ENCODE measurements at places on chromosomes 4 and X.
A peak's percentile ranks its signal among the peaks of the same experiment; 100 is the strongest.

- DNase-seq, result no peak
These were observed 34.5 kb downstream of the PALLD start for GRCh38 chr4:168531305-168531704.

GRCh38 chr4:57329279-57329678, 219.1 kb upstream of the IGFBP7 start:
- no peak for DNase-seq

- DNase-seq, result no peak
These were observed 38.3 kb upstream of the CBLL2 start for GRCh38 chrX:22234380-22234779.

GRCh38 chrX:19535476-19535875, 20.2 kb upstream of the MAP3K15 start:
- no peak for DNase-seq

DNA sequence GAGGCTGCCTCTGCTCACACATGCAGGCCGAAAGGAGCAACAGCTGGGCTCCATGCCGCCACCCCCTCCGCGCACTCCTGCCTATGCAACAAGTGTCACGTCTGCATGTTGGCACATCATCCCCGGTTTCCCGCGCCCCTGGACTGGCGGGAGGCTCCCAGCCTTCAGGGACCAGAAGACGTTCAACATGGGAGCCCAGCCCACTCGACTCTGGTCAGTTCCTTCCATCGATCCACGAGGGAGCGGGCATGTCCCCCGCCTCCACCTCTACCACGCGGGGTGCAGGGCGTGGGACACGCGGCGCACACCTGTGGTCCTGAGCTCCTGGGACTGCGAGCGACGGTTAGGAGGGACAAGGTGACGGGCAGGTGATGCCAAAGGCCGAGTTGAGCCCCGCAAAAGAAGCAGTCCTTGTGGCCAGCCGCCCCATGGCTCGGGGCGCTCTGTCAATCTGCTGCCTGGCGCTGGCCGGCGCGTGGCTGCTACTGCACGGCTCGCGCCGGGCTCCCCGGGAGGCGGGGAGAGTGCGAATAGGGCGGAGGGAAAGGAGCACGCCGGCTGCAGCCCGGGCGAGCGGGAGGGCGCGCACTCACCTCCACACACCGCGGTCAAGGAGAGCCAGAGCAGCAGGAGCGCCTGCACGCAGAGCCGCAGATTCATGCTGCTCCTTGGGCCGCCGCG, 645 bp downstream of the APLN start:
- DNase-seq, result no peak

- DNase-seq, result no peak
These were observed 41.6 kb upstream of the XIAP start for GRCh38 chrX:123818243-123818642.

GRCh38 chrX:97039363-97040029, 155.8 kb downstream of the RPA4 start:
- DNase-seq, result peak; percentile 6

DNA sequence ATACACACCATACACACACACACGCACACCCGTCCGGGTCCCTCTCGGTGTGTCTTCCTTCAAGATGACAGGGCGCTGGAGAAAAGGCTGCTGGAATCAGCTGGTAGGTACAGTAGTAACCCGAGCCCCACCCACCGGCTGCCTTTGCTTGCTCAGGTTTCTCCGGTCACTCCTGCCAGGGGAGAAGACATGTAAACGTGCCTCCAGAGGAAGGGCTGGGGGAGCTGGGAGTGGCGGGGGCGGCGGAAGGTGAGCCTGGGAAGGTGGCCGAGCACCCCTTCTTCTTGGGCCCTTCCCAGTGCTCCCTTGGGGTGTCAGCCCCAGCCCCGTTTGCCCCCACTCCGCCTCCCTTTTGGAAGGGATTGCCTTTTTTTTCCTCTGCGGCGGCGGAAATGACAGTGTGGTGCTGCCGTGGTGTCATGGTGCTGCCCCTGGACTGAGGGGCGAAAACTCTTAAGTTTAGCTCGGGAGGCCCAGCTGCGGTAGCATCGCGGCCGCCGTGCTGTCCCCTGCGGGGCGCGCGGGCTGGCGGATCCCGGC, at the start of gene MID2:
Gene MID2 (plus strand): TSS at position 169 of the 540 bp plus-strand sequence. CDS start 561 bp downstream, outside the sequence.
- peak; percentile 29 for DNase-seq

DNA sequence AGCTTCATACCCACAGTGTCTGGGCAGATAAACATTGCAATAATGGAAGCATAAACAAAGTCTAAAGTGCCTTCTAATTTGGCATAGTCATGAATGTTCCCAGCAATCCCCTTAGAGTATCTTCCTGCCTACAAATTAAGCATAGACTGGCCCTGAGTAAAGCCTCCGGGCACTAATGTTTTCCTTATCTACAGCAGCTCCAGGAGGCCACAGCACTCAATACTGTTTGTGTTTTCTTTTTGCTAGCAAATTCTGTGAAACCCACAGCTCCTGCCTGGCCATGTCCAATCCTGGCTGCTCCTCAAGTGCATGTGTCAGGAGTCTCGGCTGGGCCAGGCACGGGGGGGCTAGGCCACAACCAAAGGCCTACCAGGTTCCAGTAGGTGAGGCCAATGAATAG, 102.7 kb upstream of the TBC1D9 start:
- no peak for DNase-seq

GRCh38 chr4:189117426-189117825, 823.2 kb upstream of the FRG1 start:
- no peak for DNase-seq

DNA sequence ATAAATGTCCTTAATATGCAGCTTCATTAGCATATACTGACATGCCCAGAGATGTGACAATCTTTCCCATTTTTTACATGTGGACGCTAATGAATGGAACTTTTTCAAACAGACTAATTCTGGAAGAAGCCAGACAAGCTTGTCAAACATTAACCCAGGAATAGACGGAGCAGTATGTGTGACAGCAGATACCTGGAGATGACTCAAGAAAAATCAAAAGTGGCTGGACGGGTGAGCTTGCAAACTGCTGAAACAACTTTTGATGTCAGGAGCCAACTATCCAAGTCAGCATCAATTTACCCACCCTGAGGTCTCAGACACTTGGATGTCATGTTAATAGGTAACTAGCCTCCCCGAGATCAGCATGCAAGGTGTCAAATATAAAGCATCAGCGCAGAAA, 183.0 kb downstream of the PACRGL start:
- no peak for DNase-seq

DNA sequence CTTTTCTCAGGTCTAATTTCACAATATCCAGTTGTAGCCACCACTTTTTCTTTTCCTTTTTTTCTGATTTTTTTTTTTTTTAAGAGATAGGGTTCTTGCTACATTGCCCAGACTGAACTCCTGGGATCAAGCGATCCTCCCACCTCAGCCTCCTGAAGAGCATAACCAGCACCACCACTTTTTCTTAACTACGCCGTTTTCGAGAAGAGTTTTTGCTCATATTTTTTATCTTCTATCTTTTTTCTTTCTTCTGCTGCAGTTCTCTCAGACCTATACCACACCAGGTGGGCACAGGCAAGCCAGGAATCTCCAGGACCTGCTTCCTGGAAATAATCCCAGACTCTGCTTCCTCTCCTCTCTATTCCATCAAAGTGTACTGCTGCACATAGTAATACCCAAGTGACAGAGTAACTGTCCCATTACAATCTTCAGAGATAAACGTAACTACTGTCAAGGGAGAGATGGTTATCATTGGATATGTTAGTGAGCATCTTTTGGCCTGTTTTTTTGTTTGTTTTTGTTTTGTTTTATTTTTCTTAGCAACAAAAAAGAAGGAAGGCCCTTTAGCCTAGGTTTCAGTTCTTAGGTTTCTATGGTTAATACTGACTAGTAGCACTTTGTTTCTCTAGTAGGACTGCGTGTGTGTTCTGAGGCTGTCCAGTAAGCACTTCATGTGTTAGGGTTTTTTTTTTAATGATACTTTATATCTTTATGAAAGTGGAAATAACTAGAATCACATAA, 59.2 kb upstream of the TXK start:
- no peak for DNase-seq

- DNase-seq, result no peak
These were observed 39.5 kb downstream of the NSD2 start for GRCh38 chr4:1910643-1911042.

DNA sequence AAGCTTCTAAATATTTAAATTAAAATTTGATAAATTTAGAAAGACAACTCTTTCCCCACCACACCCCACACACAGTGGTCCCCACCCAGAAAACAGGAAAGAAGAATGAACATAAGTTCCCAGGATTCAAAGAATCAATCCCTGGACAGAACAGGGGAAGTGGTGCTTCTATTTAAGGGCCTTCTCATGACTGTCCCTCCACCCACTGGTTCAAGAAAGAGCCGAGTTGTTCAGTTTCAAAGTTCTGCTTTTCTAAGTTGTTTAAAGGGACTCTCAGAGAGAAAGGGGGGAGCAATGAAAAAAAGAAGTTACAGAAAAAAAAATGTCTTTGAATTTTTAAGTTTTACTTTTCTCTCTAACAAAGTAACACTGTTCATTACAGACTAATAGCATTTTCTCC, 195.8 kb downstream of the PDGFC start:
- no peak for DNase-seq

GRCh38 chrX:87702795-87703194, 185.2 kb downstream of the KLHL4 start:
- no peak for DNase-seq

DNA sequence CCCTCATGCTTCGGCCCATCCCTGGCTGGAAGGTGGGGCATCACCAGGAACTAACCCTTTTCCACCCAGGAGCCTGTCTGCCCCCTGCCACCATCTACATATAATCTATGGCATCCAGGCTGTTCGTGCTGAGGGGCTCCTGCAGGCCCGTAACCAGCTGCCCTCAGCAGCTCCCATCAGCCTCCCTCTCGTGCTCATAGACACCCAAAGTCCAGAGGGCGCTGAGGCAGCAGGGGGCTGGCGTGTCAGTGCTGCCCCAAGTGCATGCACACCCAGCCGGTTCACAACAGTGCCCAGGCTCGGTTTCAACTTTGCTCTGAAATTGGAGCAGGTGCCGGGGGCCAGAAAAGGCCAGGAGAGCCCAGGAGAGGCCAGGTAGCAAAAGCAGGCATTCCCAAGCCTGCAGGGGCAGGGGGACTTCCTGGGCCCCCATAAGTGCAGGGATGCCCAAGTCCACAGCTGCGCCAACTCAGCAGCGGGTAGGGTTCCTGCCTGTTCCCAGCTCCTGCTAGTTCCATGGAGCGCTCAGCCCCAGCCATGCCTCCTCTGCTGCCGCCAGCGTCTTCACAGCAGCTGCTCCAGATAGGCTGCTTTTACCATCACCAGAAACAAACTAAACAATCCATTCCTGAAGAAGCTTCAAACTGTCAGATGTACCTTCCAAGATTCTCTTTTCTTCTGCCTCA, 558.2 kb upstream of the GNPDA2 start:
- no peak for DNase-seq

DNA sequence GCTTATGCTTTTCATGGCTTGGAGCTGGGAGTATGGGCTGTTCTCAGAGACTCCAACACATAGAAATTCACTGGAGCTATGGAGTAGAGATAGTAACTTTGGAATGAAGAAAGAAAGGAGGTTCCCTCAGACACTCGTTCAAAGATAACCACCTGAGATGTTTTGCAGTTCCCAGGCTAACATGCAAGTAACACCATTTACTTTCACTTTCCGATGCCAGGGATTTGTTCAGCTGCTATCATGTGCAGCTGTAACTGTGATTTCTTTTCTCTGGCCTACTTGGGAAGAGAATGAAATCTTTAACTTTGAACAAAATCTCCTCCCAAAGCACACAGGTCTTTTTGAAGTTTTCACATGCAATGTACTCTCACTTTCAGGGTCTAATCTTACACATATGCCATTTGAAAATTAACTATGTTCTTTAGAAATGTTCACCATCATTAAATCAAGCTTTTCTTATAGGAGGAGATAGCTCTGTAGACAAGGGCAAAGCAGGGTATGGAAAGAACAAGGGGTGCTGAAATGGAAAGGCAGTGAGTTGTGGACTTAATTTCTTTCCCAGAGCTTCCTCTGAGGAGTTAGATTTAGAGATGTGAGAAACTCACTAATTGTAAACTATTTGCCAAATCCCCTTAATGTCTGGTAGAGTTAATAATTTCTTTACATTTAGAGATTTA, 514.3 kb downstream of the PDHA2 start:
- DNase-seq, result no peak

GRCh38 chr4:85268961-85269360, 206.0 kb upstream of the ARHGAP24 start:
- no peak for DNase-seq

GRCh38 chr4:102578819-102579218, 77.7 kb downstream of the NFKB1 start:
- DNase-seq, result no peak

DNA sequence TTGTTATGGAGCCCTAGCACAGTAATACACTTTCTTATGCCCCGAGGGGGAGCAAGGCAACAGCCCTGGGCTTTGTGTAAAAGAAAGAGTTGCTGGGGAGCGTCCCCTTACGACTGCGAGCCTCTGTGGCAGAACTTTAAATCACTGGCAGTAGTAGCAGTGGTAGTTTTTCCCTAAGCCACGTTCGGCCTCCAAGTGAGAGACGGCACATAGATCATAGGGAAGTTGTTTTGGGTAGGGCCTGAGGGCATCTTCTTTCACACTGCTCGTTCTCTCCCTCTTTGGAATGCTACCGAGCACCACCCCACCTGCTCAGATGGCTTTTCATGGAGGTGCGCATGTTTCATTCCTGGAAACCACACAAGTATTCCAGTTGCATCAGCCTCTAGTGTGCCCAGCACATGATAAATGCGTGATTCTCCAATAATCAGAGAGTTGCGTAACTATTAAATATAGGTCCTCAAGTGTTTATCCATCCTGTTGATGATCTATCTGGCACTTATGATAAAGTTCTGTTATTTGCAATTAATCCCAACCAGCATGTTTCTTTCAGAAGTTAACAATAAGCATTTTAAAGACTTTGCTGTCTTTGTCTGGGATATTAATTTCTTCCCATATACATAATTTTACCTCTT, 7.0 kb upstream of the SYNPO2 start:
- DNase-seq, result no peak

DNA sequence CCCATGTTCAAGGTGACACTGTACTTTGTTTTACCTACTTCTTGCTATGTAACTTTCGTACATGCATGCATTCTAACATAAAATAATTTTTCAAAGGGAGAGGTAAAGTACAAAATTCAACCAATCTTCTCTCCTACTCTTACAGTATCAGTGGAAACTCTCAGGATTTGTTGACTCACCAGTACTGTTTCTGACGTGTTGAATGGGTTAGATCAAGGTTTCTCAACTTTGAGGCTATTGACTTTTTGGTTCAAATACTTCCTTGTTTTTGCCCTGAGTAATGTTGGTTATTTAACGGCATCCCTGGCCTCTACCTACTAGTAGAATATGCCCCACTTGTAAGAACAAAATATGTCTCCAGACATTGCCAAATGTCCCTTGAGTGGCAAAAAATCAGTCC, 94.6 kb upstream of the SMAD1 start:
- no peak for DNase-seq

- DNase-seq, result no peak
These were observed 24.6 kb upstream of the BCLAF3 start for GRCh38 chrX:20015422-20015821.
